ENCODE measurements at places on chromosomes 3 and 15.

DNA sequence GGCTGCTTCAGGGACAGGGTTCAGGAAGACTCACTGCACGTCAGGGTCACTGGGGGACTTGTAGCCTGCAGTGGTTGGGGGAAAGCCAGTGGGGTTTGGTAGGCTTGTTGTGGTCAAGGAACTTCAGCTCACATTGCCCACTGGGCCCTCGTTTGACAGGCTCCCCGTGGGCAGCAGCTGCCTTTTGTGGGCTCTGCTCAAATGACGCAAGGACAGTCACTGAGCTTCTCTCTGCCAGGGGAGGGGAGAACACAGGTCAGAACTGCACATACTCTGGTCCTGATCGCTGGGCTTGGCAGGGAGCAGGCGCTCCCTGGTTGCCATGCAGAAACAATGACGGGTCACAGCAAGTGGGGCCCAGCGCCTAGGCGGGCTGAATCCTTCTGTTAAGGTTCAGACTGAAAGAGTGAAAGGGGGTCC lies 45.5 kb downstream of the FAM174B start:
- no peak for DNase-seq

DNA sequence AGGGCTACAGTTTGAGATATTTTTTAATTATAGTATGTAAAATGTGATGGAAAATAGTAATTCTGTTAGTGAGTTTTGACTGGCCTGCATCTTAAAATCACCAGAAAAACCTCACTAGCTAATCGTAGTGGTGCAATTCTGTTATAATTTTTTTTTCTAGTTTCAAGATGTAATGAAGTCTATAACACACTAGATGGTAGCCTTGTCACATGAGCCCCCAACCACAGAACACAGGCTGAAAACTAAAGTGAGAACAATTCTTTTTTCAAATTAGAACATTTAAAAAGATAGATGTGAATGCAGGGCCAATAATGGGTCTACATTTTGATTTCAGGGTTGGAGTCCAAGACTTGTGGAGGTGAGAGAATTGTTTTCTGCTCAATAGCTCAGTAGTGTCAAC lies 83.3 kb upstream of the KCNH8 start:
- DNase-seq = peak; percentile 17

- no peak for DNase-seq
These were observed 15.5 kb downstream of the PAQR9 start for GRCh38 chr3:142947799-142948575.

GRCh38 chr15:64905119-64905831 lies 6.4 kb upstream of the ANKDD1A start:
- DNase-seq = peak; percentile 56

GRCh38 chr15:37824717-37825382 lies 109.6 kb upstream of the TMCO5A start:
- DNase-seq = no peak

- DNase-seq = no peak
These were observed 266.4 kb upstream of the HES1 start for GRCh38 chr3:193869221-193870201.

DNA sequence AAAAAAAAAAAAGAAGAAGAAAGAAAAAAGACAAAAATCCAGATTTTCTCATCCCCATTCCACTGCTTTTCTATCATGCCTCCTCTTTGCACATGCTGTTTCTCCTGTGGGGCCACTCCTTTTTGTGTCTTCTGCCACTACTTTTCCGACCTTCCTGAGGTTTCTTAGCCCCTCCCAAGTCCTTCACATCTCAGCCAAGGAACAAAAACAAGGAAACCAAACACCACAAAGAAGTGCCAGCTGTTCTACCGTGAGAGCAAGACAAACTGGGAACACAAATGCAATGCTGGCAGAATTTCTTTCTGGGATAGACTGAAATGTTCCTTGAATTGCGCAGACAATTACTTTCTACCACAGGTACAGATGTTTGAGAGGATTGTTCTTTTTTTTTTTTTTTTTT lies 83.2 kb downstream of the MB21D2 start:
- no peak for DNase-seq

GRCh38 chr3:40992023-40992422 lies 207.3 kb upstream of the CTNNB1 start:
- DNase-seq = no peak

GRCh38 chr3:18466136-18466535 lies 41.0 kb upstream of the SATB1 start:
- no peak for DNase-seq

DNA sequence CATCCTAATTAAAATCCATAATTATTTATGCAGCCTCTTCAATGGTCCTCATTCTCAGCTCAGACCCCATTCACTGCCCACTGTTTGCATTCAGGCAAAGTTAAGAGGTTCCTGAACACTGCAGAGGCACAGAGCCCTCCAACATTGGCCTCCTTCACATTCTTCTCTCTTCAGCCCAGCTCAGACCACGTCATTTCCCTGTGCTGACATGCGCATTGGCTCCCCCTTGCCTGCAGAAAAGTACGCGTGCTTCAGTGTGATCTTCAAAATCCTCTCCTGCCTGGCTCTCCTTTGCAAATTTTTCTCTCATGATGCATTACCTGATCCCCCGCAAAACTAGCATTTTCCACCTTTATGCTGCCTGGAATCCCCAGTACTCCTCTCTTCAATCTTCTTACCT lies 552.3 kb downstream of the NTRK3 start:
- DNase-seq = no peak

GRCh38 chr3:132637590-132637989 lies 22.0 kb downstream of the ACAD11 start:
- no peak for DNase-seq

- peak; percentile 34 for DNase-seq
These were observed 101.2 kb upstream of the MEX3B start for GRCh38 chr15:82146990-82147461.

GRCh38 chr3:117836296-117836695 lies 1126.7 kb downstream of the TUSC7 start:
- no peak for DNase-seq

- DNase-seq = no peak
These were observed 61.5 kb downstream of the IQSEC1 start for GRCh38 chr3:13011573-13012220.

DNA sequence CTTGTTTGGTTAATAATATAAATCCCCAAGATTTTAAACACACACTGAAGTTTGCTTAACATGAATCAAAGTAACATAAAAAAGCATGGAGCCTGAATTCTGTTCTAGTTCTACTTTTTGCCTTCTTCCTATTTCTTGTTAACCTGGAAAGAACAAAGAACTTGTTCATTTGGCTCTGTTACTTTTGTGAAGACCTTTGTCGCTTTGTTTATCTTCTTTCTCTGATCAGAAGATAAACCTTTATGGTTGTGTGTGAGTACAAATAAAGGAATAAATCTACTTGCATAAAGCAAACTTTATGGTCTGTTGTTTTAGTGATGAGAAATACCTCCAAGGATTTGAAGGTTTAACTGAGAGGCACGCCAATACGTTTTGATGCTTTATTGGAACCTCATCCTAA lies 210.1 kb upstream of the SATB1 start:
- no peak for DNase-seq

DNA sequence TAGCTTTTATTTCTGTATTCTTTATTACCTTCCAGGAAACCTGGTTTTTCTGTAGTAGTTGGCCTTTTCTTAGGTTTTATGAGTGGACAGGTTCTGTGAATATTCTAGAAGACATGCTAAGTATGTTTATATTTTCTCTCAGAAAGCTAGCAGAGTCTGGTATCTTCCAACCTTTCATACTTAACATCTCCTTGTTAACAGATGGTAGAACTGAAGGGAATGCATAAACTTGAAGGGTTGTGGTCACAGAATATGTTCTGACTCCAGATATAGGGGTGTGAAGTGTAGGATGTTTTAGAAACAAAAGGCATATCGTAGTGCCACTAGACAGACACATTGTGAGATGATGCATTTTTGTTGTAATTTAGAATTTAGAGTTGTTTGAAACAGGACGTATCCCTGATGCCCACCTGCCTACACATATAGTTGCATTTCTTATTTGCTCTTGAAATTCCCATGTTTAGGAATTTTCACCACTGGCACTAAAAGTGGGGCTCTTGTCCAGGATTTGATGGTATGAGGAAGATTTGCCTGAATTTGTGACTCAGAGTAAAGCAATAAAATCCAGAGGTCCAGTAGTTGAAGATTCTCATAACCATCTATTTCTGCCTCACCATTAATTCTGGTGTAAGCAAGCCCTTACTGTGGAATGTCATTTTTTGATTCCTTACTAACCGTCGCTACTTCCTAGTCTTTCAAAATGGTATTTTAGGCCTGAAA lies 274.5 kb downstream of the FEZF2 start:
- DNase-seq = no peak

GRCh38 chr3:50674349-50675178 lies at the start of gene DOCK3:
DOCK3 (plus strand) TSS chr3:50674927; CDS start chr3:50675264, 337 bp downstream.
- DNase-seq = peak; percentile 62

GRCh38 chr3:156395961-156396710 lies 158.8 kb downstream of the SSR3 start:
- no peak for DNase-seq

DNA sequence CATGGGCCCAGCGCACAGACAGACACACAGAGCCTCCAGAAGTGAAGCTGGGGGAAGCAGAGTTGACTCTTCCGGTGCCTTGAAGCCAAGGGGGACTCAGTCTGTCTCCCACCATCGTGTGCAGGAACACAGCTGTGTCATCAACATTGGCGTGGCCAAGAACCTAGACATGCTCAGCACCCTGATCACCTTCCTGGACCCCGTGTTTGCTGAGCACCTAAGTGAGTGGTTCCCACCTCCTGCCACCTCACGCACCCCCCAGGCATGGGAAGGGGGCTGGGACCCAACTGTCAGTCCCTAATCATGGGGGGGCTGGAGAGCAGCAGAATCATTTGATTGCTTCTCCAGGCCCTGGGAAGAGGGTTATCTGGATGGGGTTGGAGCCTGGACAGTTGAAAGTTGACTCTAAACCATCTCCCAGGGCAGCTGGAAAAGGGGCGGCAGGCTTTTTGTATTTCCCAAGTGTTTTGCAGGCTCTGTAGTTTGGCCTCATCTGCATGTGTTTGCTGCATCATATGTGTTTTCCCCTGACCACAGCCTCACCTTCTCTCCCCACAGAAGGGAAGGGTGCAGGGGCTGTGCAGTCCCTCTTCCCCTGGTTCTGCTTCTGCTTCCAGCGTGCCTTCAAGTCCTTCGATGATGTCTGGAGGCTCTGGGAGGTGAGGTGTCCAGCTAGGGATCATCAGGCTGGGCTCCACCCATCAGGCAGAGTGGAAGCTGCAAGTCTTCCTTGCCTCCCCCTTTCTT lies 12.8 kb downstream of the TBC1D21 start:
- DNase-seq = no peak

GRCh38 chr3:4314688-4315087 lies 11.5 kb downstream of the SETMAR start:
- no peak for DNase-seq

- no peak for DNase-seq
These were observed 26.7 kb downstream of the SLC12A8 start for GRCh38 chr3:125185805-125186204.

DNA sequence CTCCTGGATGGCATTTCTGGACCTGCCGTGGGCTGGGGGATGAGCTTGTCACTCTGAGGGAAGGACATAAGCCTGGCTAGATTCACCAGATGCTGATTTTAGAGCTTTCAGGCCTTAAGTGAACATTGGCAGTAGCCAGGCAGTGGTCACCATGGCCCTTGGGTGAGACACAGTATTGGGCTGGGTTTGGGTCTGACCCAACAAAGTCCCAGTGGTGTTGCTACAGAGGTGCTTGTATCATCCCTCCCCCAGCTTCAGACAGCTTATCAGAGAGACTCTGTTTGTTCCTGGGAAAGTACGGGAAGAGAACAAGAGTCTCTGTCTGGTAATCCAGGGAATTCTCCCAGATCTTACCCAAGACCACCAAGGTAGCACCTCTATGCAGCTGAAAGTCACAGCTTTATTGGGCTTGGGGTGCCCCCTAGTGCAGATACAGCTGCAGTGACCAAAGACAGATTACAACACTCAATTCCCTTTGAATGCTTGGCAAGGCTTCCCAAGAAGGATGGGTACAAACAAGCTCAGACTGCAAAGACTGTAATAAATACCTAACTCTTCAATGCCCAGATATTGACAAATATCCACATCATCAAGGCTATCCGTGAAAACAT lies 9.8 kb upstream of the RUVBL1 start:
- peak; percentile 29 for DNase-seq

GRCh38 chr15:45161666-45162065 lies 26.1 kb downstream of the SHF start:
- DNase-seq = no peak

GRCh38 chr3:46865546-46865945 lies 2.3 kb upstream of the MYL3 start:
- no peak for DNase-seq

DNA sequence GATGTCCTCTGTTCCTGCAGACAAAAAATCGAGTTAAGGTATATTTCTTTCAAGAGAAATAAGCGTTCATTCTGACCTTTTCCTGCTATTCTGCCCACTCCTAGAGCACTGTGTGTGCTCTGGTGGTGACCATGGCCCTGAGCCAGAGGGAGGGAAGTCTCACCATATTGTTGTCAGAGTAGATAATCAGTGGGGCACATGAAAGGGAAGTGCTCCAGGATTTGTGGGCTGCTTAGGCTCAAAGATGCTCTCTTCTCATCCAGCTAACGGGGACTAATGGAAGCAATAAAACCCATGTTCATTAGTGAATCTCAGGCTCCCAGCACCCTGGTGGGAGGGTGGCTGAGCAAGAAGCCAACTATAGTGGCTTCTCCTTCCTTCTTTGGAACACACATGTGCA lies 70.7 kb upstream of the EOMES start:
- DNase-seq = peak; percentile 98

DNA sequence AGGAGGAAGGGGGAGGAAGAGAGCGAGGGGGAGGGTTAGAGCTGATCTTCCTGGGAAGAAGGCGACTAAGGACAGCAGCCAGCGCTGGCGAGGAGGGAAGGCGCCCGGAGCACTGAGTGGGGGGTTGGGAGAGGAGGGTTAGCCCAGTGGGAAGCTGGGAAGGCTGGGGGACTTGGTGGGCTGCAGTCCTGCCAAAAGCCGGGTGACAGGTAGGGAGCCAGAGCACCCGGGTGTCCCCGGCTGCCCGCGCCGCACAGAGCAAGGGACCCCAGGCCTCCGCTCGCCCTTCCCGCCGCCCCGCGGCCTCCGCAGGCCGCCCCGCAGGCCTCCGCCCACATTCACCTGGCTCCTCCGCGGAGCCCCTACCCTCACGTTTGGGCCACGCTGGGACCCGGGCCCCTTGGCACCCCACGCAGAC lies 448 bp downstream of the SLC12A8 start:
- no peak for DNase-seq

DNA sequence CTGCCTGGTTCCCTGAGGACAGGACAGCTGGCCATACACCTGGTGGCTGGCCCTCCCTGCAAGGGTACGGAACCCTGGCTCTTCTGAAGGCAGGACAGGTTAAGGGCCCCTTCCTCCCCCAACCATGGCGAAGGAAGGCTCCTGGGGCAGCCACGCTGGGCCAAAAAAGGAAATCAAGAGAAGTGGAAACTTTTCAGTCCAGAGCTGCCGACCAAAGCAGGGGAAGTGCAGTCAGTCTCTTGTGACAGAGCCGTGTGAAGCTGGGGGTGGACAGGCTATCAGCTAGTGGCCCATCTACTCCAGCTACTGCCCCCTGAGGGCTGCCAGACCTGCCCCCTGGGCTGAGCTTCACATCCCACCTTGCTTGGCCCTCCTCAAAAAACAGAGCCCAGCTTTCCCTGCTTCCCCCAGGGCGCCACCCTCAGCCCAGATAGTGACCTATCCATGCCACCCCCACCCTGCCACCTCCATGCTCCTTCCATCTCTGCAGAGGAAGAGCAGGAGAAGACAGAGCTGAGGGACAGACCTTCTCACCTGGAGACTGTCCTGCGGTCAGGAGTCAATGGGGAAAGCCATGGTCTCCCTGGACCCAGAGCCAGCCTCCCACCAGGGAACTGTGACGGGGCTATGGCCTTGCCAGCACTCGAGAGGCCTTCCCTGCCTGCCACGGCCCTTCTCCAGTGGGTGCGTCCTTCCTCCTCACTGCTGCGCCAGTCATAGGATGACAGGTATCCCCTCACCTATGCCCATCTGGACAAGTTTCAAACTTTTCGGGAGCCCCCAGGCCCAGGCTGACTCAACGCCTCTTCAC lies 4.6 kb downstream of the SEMA7A start:
- DNase-seq = no peak

All from G401 (cell line).